CD4-positive, alpha-beta memory T cell (primary cell): ENCODE measurements at places on chromosomes 11 and 22.

GRCh38 chr22:25567251-25567675 lies 2.8 kb downstream of the GRK3 start:
- DNase-seq, result no peak

- DNase-seq, result no peak
These were observed 432.4 kb upstream of the LUZP2 start for GRCh38 chr11:24064309-24064903.

GRCh38 chr11:119551420-119552105 lies 128.6 kb upstream of the THY1 start:
- no peak for DNase-seq

DNA sequence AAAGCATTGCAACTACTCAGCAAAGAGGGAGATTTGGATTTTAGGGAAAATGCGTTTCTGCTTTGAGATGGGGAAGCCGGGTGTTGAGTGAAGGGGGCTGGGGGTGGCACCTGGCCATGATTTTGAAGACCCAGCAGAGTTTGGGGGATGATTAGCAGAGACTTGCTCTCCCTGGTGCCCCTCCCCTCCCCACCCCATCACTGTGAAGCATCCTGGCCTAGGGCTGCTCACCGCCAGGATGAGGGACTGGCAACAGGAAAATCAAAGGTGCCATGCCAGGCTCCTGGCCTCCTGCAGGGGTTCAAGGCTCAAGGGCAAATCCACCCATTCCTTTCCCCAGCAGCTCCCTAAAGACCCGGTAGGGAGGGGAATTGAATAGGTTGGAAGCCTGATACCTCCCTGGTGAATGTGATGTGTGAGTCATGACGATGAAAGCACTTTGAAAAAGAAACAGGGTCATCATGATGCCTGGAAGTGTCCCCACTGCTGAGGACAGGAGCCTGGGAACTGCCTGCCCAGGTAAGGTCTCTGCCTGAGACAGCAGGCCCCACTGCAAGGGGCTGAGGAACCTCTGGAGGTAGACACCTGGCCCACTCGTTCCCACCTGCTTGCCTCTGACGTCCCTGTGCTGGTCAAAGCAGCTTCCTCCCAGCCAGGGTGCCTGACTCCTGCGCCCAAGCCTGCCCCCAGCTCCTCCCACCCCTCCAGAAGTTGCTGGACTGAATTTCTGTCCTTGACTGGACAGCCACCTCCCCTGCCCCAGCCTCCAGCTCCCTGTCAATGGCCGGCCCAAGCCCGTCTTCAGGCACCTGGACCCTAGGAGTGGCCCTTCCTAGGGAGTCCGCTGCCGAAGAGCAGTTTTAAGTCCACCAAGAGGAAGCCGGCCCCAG lies 1.7 kb downstream of the CHST1 start:
- no peak for DNase-seq

GRCh38 chr11:88117281-88117858 lies 57.9 kb downstream of the RAB38 start:
- no peak for DNase-seq

GRCh38 chr11:63793161-63793560 lies 20.1 kb upstream of the SPINDOC start:
- no peak for DNase-seq

GRCh38 chr11:87366346-87366745 lies 328.6 kb downstream of the TMEM135 start:
- DNase-seq, result no peak

- DNase-seq, result no peak
These were observed 14.1 kb downstream of the ANKK1 start for GRCh38 chr11:113401718-113402117.

GRCh38 chr22:50304528-50305392 lies 2.7 kb downstream of the PLXNB2 start:
- no peak for DNase-seq

DNA sequence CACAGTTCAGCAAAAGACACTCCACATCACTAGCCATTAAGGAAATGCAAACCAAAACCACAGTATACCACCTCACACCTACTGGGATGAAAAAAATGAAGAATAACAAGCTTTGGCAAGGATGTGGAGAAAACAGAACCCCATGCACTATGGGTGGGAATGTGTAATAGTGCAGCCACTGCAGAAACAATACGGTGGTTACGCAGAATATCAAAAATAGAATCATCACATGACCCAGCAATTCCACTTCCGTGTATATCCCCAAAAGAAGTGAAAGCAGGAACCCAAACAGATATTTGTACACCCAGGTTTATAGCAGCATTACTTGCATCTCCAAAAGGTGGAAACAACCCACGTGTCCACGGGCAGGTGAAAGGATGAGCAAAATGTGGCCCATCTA lies 20.8 kb downstream of the CARS1 start:
- no peak for DNase-seq

GRCh38 chr22:45638834-45639746 lies 32.5 kb upstream of the ATXN10 start:
- DNase-seq, result no peak

DNA sequence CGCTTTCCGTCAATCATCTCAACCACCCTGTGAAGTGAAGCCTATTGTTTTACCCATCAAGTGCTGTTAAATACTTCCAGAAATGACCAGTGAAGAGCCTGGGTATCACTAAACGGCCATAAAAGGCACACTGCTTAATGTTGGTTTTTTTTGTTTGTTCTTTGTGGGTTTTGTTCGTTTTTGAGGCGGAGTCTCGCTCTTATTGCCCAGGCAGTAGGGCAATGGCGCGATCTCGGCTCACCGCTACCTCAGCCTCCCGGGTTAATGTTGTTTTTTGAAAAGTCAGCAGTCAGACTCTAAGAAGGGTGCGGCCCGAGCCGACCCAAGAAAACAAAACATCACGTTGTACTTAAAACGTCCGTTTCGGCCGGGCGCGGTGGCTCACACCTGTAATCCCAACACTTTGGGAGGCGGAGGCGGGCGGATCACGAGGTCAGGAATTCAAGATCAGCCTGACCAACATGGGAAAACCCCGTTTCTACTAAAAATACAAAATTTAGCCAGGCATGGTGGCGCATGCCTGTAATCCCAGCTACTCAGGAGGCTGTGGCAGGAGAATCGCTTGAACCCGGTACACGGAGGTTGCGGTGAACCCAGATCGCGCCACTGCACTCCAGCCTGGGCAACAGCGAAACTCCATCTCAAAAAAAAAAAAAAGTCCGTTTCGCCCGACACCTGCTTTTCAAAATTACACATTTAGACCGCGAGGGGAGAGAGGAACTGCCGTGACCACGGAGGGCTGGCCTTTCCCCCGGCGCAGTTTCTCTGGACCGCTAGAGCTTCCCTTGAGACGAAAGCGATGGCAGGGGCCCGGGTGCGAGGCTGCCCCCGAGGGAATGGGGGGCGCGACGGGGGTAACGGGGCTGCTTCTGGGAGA lies 714 bp downstream of the CD59 start:
- peak; percentile 48 for DNase-seq

- DNase-seq, result no peak
These were observed 784.8 kb downstream of the TBC1D22A start for GRCh38 chr22:47547239-47547661.

- DNase-seq, result no peak
These were observed 3.8 kb upstream of the CYB5R2 start for GRCh38 chr11:7677071-7677470.

- DNase-seq, result no peak
These were observed 198.3 kb upstream of the PLET1 start for GRCh38 chr11:112459001-112459400.

GRCh38 chr11:45341372-45341771 lies 55.2 kb upstream of the SYT13 start:
- DNase-seq, result no peak

DNA sequence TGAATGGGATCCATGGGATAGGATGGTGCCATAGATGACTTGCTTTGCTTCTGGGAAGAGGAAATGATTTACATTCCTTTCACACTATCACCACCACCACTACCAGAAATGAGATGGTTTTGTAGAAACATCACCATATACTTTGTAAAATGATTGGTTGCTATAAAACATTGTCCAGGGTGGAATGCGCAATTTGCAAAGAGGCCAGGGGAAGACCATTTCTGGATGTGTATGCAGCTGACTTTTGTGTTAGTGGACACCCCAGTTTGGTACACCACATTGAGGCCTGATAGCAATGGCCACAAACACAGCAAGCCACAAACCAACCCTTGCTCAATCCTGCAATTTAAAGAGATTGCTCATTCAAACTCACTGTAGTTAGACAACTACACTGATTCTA lies 56.7 kb upstream of the RCN1 start:
- DNase-seq, result no peak

DNA sequence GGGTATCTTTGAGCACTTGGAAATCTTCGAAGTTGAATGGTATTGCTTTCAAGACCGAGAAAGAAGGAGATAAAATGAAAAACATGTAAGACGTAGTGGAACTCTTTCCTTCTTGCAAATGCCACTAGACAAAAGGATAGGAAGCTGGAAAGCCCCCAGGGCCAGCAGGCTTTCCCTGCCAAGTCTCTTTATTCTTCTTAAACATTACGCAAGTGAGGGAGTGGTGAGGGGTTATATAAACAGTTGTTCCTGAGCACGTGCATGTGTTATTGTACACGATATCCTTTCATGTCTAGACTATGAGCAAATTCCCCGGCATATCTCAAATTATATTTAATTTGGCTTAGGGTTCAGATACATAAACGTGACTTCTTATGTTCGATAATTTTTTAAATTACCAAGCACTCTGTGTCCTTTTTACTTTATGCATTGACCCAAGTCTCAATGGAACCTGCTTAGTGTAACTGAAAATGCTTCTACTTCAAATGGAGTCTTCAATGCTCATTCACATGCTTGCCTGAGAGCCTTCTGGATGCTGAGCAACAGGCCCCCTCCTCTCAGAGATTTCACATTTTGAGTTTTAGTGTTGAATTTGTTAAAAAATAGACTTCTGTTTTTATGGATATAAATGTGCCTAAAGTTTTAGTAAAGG lies 59.0 kb downstream of the PPP2R1B start:
- no peak for DNase-seq

GRCh38 chr11:123227763-123228495 lies 32.9 kb upstream of the CLMP start:
- no peak for DNase-seq
